ENCODE measurements at places on chromosomes 6 and 20.

DNA sequence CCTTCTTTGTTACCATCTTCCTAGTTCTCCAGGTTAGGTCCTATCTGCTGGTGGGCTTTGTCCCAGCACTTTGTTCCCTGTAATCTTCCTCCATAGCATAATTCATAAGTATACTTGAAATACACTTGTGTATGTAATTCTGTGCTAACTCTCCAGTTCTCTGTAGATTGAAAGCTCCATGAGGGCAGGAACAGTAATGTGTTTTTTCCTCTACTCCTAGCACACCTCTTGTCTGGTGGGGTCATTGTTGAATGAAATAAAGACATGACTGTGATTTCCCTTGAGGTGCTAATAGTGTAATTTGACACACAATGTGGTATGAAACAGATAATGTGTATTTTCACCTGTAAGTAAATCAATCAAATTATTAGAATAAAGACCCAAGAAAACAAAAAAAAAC is 30.0 kb downstream of the MAP3K4 start:
- DNase-seq, result no peak

- DNase-seq, result no peak
Measured at GRCh38 chr6:37758234-37758633, 60.6 kb upstream of the MDGA1 start.

DNA sequence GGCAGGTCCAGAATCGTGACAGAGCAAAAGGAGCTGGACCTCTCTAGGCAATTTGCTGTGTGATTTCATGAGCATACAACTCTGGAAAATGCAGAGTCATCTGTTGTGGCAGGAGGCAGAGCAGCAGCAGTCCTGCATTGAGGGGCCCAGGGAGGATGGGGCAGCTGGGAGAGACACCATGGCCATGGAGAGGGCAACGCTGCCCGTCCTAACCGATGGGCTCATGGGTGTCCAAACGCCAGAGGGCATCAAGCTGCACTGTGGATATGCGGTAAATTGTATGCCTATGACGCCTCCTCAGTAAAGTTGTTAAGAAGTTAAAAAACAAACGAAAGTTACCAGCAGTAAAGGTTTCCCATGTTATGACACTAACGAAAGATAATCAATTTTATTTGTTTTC is 42.2 kb upstream of the DACT2 start:
- no peak for DNase-seq

DNA sequence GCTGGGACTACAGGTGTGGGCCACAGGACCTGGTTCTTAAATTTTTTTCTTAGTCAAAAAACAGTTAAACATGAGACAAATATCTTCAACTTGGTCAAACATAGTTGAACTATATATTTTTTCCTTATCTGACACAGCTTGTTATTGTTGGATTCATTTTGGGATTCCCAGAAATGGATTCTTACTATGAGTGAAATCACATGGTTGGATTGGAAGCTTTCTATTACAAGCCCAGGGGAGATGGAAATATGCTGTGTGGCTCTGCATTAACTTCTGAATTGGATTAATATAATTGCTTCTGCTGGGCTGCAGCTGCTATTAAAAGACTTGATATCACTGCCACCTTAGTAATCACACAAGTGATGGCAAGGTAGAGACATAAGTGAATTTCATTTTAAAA is 126.4 kb upstream of the DUSP22 start:
- no peak for DNase-seq

- no peak for DNase-seq
Measured at GRCh38 chr6:9002833-9003232, 567.5 kb upstream of the SLC35B3 start.

- no peak for DNase-seq
Measured at GRCh38 chr20:13638162-13638495, 603 bp downstream of the TASP1 start.

DNA sequence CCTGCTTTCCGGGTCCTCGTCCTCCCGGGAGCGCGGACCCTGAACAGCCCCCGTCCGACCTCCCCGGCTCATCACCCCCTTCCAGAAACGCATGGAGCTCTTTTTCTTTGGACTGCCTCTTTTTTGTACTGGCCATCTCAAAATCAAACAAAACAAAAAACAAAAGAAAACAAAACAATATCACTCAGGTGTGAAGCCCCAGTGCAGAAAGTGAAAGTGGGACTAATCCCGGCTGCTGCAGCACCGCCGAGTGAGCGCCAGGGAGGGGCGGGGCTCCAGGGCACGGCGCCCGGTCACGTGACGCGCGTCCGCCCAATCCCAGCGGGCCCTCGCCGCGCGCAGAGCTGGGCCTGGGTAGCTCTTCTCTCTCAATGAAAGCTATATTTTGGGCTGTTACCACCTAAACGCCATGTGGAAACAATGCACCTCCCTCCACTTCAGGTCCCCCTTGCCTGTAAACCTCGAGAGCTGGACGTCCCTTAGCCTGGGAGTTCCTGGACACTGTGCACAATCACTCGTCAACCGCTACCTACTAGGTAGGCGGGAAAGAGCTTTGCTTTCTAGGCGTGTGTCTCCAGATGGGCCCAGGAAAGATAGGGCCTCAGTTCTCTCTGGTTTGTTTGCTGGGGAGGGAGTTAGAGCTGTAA is 93.7 kb upstream of the PRDM1 start:
- DNase-seq, result no peak

DNA sequence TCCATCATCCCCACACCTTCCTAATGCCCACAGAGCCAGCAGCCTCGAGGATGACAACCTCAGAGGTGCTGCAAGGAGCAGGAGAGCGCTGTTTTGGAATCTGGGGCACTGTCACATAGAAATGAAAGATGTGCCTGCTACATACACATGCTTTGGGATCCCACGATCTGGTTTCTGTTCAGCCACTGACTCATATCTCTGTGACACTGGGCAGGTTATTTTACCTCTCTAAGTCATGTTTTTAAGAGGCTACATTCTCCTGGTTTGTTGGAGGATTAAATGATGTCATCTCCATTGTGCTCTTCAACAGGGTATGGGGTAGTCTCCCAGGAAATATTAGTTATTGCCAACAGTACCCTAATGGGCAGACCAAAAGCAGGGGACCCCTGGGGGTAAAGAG is 32.6 kb upstream of the TAB2 start:
- DNase-seq, result no peak

DNA sequence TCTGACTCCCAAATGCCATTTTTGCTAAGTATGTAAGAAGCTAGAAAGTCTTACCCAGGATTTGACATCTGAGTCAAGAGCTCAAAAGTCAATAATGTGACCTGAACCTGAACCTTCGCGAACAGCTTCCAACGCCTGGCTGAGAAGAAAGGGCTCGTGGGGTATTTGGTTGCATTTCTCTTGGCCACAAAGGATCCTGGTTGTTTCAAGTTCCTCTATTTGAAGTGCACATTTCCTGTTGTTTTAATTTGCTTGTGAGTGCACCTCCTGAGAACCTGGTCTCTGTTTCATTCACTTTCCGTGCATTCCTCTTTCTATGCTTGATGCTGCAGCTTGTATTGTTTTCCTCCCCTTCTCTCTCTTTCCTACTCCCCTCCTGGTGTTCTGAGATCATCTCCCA is 212.5 kb downstream of the FOXA2 start:
- DNase-seq, result no peak

DNA sequence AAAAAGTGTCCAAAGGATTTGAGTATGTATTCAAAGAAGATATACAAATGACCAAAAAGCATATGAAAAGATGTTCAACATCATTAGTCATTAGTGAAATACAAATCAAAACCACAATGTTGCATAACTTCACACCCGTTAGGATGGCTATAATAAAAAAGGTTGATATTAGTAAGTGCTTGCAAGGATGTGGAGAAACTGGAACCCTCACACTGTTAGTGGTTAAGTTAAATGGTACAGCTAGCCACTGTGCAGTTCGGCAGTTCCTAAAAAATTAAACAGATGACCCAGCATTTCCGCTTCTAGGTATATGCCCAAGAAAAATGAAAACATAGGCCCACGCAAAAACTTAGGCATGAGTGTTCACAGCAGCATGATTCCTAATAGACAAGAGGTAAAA is 38.6 kb downstream of the IBTK start:
- DNase-seq, result no peak

- no peak for DNase-seq
Measured at GRCh38 chr20:286508-286907, 4.0 kb downstream of the C20orf96 start.

- no peak for DNase-seq
Measured at GRCh38 chr6:82068721-82069120, 178.8 kb downstream of the IBTK start.

DNA sequence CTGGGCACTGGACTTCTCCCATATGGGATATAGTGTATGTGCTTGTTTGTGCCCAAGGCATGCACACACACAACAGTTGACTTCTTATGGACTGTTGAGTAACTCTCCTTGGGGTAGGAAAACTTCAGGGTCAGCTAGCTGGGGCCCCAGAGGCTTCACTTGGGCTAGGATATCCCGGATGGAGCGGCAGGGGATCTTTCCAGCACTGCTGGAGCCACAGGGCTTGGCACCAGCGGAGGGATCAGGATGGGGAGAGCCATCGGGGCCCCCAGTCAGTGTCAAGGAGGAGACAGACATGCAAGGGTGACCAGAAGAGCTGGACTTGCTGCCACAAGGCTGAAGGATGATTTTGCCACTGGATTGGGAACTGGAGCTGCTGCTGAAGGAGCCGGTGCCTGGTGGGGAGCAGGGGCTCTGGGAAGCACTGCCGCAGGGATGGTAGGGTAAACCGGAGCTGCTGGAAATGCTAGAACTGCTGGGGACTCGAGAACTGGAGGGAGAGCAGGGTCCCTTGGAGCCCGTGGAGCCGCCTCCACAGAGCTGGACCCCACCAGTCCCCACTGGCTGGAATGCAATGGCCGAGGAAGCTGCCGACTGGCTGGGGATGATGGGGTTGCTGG is 1.5 kb downstream of the PSORS1C1 start:
- DNase-seq, result no peak

DNA sequence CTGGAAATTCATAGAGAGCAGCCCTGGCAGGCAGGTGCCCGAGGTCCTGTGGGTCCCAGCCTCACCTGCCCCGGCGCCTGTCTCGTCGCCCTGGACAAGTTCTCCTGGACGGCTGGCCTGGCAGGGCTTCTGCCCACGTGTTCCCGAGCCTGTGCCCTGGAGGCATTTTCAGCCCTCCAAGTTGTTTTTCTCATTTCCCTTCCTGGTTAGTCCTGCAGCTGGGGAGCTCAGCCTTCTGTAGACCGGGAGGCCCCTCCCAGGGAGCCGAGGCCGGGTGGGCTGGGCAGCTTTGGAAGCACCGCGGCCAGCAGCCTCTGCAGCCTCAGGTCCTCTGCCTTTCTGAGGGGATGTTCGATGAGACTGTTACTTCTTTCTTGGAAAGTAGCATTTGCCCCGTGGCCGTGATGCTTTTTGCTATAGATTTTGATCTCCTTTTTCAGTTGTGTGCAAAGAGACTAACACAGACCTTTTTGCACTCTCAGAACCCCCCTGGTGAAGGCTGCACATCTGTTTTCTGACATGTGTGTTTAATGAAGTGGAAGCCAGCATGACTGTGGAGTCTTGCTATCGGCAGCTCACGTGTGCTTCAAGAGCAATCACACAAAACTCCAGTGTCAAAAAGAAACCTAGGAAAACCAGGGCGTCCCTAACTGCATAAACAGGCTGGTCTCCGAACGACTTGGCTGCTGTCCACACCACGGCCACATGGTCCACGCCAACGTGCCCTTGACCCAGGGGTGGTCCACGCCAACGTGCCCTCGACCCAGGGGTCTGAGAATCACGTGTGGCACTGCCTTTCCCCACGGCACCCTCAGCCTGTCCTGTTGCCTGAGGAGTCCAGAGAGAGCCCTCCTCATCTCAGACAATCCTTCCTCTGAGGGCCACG is 207.5 kb downstream of the SMOC2 start:
- no peak for DNase-seq

- no peak for DNase-seq
Measured at GRCh38 chr6:32980488-32981038, 12.2 kb downstream of the BRD2 start.

GRCh38 chr6:144678844-144679243 is 393.7 kb downstream of the UTRN start:
- no peak for DNase-seq

- no peak for DNase-seq
Measured at GRCh38 chr20:50029697-50030461, 47.1 kb downstream of the SNAI1 start.

GRCh38 chr20:4821590-4821989 is 99.9 kb downstream of the PRND start:
- no peak for DNase-seq

- no peak for DNase-seq
Measured at GRCh38 chr6:125533710-125534397, 215.6 kb upstream of the HEY2 start.

DNA sequence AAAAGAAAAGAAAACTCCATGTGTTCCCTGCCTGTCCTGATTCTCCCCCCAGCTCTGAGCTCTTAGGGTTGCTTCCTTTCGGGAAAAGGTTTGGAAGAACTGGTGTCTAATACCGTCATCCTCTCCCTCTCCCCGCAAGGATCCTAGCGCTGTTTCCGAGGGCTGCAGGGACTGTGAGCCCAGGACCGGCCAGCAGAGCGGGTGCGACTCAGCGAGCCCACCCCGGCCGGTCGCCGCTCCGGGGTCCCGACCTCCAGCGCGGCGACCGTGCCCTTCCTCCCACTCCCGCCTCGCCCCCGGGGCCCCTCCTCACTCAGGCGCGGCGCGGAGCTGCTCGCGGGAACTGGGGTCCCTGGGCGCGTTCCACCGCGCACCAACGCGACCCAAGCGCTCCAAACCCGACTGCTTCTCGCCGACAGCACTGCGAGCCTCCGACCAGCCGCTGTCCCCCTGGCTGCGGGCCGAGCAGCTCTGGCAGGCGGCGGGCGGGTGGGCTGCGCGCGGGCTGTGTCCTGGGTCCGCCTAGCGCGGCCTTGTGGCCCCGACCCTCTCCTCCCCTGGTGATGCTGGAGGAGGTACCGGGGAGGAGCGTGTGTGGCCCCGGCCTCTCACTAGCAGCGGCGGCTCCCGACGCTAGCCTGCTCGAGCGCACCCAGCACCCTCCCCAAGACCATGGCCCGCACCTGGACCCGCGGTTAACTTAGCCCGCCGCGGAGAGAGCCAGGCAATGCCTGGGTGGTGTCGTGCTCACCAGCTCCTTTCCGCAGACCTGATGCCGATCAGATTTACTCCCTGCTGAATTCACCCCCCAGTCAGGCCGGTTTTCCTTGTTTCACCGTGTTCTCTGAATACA is at the start of gene PLA2G7:
PLA2G7 (minus strand) TSS at position 509 of the 853 bp plus-strand sequence. CDS start 12,484 bp downstream, outside the sequence.
- no peak for DNase-seq

DNA sequence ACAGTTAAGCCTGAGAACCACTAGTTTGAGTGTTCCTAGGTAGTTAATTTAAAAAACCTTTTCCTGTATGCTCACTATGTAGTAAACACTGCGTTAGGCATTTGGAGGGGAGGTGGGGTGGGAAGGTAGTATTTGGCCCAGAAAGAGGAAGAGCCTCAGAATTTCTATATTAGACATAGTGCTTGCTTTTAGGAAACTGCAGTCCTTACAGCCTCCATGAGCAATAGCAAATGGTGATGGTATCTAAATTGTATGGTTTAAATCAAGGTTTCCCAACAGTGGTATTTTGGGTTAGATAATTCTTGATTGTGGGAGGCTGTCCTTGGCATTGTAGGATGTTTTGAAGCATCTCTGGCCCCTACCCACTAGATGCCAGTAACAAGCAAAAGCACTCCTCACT is 61.5 kb upstream of the RIPOR2 start:
- DNase-seq, result no peak
